Stimulated activated CD4-positive, alpha-beta T cell treated with anti-CD3 and anti-CD28 coated beads, Interleukin-2, amount 100 ng/mL, for 24 hours (primary cell): ENCODE measurements at places on chromosomes 13 and 19.

DNA sequence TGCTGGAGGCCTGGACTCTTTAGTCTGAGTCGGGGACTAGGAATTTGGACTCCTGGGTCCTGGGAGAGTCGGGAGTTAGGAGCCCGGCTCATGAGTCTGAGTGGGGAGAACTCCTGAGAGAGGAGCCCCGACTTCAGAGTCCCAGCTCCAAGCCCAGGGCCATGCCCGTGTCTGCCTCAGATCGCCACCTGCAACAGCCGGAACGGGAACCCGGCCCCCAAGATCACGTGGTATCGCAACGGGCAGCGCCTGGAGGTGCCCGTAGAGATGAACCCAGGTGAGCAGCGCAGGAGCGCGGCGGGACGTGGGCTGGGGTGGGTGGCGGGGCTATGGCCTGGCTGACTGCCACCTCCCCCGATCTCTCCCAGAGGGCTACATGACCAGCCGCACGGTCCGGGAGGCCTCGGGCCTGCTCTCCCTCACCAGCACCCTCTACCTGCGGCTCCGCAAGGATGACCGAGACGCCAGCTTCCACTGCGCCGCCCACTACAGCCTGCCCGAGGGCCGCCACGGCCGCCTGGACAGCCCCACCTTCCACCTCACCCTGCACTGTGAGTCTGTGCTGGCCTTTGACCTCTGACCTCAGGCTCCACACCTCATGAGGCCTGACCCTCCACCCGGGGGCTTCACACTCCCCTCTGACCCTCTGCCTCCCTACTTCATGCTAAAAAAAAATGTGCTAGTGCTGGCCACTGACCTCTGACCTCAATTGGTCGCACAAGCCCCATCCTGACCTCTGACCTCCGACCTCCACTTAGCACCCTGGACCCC is 4.4 kb downstream of the BCAM start:
- DNase-seq, result no peak

- DNase-seq, result no peak
These were observed 9.3 kb upstream of the BAX start for GRCh38 chr19:48945415-48945814.

GRCh38 chr13:31631746-31632145 is 107.6 kb upstream of the RXFP2 start:
- no peak for DNase-seq

- DNase-seq, result no peak
These were observed 8.8 kb downstream of the TPM4 start for GRCh38 chr19:16085115-16085514.

DNA sequence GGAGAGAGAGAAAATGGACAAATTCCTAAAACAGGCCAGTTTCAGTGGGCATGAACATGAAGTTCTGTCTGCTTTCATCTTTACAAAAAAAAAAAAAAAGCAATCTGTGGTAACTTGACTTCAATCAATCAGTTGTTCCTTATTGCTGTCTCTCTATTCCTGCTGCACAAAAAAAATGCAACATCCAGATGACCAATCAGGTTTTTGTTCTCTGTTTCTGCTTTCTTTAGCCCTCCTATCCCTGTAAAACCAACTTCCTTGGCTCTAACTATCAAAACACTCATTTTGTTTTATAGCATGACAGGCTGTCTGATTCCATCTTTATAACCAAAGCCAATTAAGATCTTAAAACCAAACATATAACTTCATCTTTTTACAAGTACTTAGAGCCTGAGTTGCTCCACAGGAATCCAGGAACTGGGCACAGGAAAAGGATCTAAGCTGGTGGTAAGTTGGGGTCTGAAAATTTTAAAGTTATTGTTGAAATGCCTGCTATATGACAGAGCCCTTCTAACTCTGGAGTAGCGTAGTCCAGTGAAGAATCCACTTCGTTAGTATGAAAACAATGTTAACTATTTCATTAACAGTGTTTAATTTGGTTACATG is at the start of gene FPR3:
Gene FPR3 (plus strand): TSS at position 273 of the 606 bp plus-strand sequence. CDS start 28,592 bp downstream, outside the sequence.
- no peak for DNase-seq

GRCh38 chr13:28313579-28313978 is 175.2 kb downstream of the PAN3 start:
- DNase-seq, result no peak

- no peak for DNase-seq
These were observed 401.1 kb upstream of the SPRY2 start for GRCh38 chr13:80742033-80742432.

GRCh38 chr13:78868991-78869390 is 210.0 kb upstream of the OBI1 start:
- no peak for DNase-seq

- no peak for DNase-seq
These were observed 391.9 kb downstream of the IRS2 start for GRCh38 chr13:109394311-109394988.

GRCh38 chr19:39297931-39298634 is 1.9 kb downstream of the IFNL1 start:
- DNase-seq, result peak; percentile 27
